Head of caudate nucleus (tissue), 42 donors: ENCODE measurements at places on chromosomes 3 and 15.

DNA sequence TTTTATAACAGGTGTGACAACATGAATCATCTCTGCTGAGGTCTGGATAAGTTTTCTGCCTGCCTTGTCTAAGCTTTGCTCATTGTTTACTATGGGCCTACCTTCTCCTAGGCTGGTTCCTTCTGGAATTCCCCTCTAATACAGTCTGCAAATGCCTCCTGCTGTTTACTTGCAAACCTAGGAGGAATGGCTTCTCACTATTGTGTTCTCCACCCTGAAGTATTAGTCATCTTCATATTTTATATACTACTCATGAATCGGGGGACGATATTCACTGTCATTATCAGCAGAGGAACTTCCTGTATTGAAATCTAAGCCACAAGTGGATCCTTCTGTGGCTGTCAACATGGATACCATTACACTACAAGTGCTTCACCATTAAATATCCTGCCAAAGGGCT, 154.8 kb downstream of the PLCL2 start:
- DNase-seq: no peak

DNA sequence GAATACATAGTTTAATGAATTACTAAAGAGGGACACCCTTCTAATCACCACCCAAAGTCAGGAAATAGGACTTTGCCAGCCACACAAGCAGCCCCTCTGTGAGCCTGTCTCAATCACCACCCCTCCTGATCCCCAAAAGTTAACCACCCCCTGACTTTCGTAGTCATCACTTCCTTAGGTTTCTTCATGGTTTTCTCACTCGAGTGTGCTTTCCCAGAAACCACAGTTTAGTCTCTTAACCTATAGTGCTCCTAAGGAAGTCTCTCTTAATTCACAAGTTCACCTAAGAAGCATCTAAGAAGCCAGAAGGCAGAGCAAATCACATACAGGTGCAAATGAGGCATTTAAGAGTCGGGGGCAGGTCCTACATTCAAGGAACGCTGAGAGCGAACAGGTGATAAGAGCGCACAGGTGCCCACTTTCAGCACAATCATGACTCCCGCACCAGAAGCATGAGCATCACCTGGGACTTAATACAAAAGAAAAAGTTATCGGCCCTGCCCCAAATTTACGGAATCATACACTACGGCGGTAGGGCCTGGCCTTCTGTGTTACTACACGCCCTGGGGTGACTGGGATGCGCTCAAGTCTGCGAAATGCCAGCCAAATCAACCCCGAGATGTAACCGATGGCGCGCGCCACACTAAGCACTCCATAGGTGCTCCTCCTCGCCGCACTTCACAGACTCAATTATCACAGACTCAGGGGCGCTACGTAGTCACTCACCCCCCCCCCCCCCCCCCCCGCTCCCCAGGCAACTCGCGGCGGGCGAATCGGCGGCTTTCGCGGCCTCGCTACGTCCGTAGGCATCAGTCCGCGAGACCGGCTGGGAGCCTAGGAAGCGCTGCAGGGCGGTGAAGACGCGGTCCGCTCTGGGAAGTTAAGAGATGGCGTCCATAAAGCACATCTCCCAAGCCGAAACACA, 815 bp downstream of the ULK4 start:
- DNase-seq: peak; percentile 48

DNA sequence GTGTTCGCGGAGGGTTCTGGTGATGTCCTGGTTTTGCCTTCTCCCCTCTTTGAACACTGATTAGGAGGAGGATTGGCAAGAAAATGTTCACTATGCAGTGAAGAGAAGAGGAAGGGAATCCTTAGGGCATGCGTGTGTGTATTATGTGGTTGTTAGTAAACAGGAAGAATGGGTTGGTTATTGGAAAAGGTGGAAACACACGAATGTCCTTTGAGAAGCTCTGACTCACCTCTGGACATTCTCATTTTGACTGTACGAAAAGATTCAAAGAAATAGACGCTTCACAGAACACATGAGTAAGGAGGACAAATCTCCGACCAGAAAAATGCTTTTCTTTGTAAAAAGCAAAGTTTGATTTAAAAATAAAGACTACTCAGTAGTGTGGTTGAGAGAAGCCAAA, 188.8 kb upstream of the PRICKLE2 start:
- DNase-seq: no peak

- no peak for DNase-seq
These were observed 61.8 kb upstream of the LIPC start for GRCh38 chr15:58369956-58370355.

GRCh38 chr3:112097378-112097777, 11.2 kb downstream of the C3orf52 start:
- DNase-seq: no peak

DNA sequence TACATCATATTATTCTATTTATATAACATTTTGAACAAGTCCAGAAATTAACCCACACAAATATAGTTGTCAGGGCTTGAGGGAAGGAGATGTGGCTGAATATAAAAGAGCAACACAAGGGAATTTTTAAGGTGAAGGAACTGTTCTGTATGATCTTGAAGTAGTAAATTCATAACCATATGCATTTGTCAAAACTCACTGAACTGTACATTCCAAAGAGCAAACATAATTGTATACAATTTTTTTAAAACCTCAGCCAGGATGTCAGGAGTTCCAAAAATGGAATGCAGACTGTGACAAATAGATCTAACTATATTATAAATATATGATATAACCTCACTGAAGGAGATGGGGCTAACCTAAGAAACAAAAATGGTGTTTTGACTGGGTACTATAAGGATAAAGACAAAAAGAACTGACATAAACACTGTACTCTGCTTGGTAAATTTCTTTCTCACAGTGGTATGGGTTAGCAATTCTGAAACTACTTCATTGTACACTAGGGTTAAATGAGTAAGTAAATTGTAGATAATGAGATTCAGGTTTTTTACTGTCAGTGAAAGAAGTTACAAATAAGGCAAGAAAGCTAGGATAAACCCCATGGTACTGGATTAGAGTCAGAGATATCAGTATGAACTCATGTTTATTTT, 14.4 kb downstream of the GOLGB1 start:
- DNase-seq: no peak

GRCh38 chr15:78927077-78927790, 17.6 kb downstream of the CTSH start:
- no peak for DNase-seq

DNA sequence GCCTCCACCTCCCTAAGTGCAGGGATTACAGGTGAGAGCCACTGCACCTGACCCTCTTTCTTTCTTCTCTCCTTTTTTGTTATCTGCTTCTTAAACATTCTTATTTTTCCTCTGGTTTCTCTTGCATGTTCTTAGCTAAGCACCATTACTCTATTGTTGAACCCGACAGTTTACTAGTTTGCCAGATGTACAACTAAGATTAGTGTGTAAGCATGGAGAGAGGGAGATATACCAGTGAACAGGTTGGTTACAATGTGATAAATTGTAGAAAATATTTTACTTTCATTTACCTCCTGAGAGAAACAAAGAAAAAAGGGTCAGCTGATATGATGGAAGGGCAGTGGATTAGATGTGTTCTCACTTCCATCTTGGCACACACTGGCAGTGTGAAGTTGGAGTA, 4.9 kb downstream of the HAUS2 start:
- no peak for DNase-seq

DNA sequence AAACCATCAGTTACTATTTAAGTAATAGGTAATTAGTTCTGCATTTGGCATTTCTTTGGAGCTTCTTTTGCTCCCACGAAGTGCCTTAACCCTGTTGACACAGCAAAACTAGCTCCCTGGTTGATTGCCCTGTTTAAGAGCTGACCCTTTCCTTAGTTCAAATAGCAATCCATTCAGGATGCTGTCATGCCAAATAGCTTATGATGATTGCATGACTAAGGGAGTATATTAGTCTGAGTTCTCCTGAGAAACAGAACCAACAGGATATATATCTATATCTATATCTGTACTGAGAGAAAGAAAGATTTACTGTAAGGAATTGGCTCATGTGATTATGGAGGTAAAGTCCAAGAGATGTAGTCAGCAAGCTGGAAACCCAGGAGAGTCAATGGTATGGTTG, 50.3 kb upstream of the SPRED1 start:
- DNase-seq: no peak

GRCh38 chr3:23183731-23184130, 19.4 kb upstream of the UBE2E2 start:
- DNase-seq: peak; percentile 64

DNA sequence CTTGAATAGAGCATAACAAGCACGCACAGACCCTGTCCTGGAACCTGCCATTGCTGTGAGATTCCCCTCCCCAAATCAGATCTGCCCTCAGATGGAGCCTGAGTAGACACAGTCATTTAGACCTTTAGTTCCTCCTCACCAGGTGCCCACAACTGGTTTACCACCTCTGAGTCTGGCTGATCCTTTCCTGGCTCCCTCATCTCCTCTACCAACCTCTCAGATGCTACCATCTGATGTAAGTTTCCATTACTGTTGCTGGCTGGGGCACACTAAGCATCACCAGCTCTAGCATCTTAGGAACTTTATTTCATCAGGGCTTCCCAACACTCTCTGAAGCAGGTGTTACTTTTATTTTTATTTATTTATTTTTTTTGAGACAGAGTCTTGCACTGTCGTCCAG, 288.3 kb downstream of the TLE3 start:
- no peak for DNase-seq

DNA sequence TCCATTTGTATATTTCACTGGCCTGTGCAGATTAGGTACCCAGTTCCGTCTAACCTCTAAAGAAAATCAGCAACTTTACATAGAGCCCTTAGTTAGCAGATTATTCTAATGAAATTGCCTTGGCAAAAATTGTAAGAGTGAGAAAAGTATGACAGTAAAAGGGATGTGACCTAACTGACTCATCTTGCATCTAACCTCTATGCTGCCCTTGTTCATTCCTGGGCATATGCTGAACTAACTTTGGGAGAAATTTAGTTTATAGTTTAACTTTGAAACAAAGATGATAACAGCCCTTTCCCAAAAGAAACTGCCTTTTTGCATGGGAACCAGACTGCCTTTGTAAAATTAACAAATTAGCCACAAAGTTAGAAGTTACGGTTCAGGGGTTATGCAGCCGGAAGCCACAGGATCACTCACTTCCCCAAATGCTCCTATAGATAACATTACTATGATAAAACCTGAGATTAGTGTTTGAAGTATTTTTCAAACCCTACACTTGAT, 839.8 kb upstream of the ALCAM start:
- DNase-seq: no peak

GRCh38 chr3:101148001-101148400, 154.8 kb upstream of the ABI3BP start:
- no peak for DNase-seq

DNA sequence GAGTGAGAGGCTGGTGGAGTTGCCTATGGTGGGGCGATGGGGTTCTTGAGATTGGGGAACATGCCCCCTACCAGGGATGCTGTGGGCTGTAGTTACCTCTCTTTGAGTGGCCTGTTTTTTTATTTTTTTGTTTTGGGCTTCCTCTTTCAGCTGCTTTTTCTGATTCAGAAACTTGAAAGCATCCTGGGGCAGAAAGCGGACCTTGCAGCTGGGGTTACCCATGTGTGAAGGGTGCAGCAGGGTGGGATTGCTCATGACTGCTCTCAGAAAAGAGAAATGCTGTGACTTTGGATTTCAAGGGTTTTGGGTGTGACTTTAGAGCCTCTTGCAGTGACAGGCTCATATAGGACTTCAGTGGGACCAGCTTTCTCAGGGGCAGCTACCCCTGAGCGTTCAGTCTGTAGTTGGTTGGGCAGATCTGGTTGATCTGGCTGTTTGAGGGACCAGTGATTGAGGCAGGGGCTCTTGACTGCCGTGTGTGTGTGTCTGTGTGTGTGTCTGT, 1.8 kb downstream of the LIMD1 start:
- no peak for DNase-seq
